Progenitor cell of endocrine pancreas (in vitro differentiated cells): ENCODE measurements at places on chromosomes 2 and 18.

- no peak for DNase-seq
Measured at GRCh38 chr2:64342195-64343099, 111.5 kb upstream of the LGALSL start.

GRCh38 chr2:121664086-121664485 lies 14.8 kb upstream of the CLASP1 start:
- DNase-seq = no peak

DNA sequence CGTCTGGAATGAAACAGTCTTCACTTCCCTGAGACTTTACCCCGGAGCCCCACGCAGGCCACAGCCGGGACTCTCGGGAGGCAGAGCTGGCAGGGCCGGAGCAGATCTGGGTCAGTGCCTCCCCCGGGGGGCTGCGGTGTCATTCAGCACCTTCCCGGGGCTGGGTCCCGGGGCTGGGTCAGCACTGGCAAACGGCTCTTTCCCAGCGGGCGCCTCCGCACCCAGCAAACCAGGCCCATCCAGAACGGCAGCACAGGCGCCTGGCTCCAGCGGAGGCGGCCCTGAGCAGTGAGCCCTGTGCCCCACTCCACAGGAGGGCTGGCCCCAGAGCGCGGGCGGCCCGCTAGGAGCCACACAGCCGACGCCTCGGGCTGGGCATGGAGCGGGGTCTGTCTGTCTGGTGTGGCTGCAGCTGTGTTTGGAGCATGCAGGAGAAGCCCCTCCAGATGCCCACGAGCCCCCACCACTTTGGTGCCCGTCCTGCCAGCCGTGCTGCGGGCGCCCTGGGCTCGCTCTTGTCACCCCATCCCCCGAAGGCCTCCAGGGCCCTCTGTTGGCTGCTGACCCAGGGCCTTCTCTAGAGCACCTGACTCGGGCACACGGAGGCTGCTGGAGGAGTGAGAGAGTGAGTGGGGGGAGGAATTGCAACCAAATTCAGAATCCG lies 132.1 kb upstream of the CTDP1 start:
- DNase-seq = no peak

- DNase-seq = peak; percentile 62
Measured at GRCh38 chr2:178072383-178073301, at the start of gene PDE11A. Gene PDE11A (minus strand): TSS chr2:178072777. CDS start chr2:178072437, 340 bp downstream.

- no peak for DNase-seq
Measured at GRCh38 chr18:68475883-68476282, 239.0 kb downstream of the TMX3 start.

GRCh38 chr2:186345745-186346144 lies 140.3 kb upstream of the ZC3H15 start:
- DNase-seq = no peak

DNA sequence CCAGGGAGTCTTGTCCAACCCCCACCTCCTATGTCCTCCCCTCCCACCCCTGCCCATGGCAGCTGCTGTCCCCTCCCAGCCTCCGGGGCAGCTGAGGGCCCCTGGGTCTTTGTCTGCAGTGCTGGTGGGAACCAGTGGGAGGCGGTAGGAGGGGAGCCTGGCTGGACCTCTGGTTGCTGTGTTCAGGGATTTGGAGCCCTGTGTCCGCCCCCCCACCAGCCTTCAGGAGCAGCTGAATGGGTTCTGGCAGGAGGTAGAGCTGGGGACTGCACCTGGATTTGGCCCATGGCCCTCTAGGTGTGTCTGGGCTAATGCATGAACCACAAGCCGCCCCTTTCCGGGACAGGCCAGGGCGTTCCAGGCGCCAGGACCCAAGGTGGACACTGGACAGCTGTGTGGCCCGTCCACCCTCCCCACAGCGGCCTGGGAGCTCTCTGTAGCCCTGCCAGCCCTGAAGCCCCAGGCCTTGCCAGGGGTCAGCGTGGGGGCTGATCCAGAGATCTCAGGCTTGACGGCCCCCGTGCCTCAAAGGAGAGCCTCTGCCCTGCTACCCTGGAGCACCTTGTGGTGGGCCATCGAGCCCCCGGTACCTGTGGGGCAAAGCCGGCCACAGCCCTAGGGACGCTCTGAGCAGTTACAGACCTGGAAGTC lies 25.4 kb downstream of the GPC1 start:
- no peak for DNase-seq

- DNase-seq = peak; percentile 28
Measured at GRCh38 chr18:3451989-3452749, 2.2 kb downstream of the TGIF1 start.

- DNase-seq = no peak
Measured at GRCh38 chr18:46297621-46298020, 193.4 kb downstream of the HAUS1 start.

GRCh38 chr2:145806546-145806945 lies 1286.6 kb upstream of the ZEB2 start:
- DNase-seq = no peak

DNA sequence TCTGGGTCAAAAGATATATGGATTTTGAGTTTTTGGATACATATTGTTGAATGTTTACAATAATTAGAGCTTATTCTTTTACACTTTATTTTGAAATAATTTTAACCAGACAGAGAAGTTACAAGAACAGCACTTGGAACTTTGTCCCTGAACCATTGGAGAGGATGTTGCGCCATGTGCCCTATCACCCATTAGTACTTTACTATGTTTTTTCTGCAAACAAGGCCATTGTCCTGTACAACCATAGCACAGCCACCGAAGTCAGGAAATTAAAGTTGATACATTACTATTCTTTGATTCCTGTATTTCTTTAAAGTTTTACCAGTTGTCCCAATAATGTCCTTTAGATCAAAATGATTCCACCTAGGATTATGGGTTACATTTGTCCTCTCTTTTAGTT lies 188.8 kb downstream of the ACKR3 start:
- DNase-seq = no peak

GRCh38 chr2:76985387-76986136 lies 536.6 kb downstream of the LRRTM4 start:
- DNase-seq = no peak

DNA sequence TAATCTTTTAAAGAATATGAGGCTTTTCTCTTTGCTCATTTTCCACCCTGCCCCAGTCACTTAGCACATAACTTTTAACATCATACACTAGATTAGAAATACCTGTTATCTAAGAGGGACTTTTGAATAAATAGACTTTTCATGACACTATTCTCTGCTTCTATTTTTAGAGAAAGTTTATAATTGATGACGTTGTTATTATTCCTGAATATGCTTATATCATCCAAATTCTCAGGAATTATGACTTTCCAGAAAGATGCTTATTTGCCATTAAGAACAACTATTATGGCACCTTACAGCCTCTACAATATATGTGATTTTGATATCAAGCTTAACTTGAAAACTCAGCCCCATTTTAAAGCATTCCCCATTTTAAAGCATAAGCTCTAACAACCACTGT lies 11.4 kb downstream of the TMEFF2 start:
- no peak for DNase-seq

- DNase-seq = peak; percentile 57
Measured at GRCh38 chr18:35949903-35950627, 22.4 kb upstream of the RMP24 start.

GRCh38 chr2:48312126-48312525 lies 217.8 kb upstream of the STON1 start:
- no peak for DNase-seq
